ENCODE measurements at places on chromosomes 6 and 20.

- DNase-seq: no peak
Observed at GRCh38 chr6:145042559-145042958, 692.8 kb downstream of the EPM2A start.

DNA sequence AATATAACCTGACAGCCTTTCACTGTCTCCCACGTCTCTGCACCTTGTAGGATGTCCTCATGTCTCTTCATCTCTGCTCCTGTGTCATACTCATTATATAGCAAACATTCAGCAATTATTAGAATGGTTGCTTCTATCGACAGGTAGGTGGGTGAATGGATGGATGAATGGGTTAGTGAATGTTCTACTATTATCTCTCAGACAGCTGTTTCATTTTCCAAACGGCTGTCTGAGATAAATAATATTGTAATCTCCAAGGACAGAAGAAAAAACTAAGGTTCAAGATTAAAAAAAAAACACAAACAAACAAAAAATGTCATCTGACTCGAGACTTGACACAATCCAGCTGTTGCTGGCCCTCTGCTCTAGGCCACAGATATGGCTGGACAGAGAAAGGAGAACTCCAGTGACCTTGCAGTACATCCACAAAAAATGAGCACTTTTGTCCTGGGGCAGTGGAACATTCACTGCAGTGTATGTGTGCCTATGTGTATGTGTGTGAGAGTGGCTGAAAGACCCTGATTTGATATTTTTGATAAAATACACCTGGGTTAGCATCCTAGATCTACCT is 2.1 kb downstream of the HNF4A start:
- no peak for DNase-seq

DNA sequence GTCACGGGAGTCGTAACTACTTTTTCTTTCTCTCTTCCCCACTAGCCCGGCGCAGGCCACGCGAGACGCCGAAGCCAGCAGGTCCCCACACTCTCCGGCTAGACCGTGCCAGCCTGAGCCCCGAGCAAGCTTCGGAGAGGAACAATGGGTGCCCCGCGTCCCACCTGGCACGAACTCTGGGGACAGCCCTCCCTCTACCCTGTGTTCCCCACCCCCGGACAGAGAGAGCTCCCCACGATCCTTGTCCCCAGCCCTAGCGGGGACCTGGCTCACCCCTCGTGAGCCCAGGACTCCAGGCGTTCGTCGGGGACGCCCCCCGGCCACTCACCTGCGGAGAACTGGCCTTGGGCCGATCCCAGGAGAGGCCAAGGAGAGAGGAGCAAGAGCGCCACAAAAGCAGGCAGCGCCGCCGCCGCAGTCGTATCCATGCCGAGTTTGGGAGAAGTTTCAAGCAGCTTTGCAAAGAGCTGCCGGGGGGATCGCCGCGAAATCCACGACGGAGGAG is 416 bp downstream of the PTPRK start:
- DNase-seq: peak; percentile 30

DNA sequence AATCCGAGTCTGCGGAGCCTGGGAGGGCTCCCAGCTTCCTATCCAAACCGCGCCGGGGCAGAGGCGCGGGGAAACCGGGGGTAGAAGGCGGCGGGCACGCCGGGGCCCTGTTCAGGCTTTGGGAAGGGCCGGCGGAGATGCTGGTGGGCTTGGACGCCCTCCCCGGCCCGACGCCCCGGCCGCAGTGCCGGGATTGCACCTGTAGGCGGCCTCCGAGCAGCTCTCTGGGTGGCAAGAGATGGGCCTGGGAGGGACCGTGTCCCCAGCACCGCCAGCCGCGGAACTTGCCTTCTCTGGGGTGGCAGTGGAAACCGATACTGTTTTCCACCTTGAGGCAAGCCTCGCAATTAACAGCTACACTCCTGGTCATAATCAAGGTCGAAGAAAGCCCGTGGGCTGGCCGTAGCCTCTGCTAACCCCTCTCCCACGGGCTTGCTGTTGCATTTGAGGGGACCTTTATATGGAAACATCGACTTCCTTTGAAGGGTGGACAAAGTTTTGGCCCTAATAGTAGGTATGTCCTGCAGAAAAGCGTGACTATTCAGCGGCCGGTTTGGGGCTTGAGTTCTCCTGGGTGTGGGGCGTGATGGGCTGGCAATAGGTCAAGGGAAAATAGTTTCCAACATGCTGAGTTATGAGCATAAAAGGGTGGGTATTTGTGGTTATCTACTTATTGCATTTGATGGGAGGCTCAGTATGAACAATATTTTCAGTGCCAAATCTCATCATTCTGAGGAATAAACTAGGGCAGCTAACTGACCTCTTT is 1.1 kb upstream of the JAG1 start:
- DNase-seq: peak; percentile 22

DNA sequence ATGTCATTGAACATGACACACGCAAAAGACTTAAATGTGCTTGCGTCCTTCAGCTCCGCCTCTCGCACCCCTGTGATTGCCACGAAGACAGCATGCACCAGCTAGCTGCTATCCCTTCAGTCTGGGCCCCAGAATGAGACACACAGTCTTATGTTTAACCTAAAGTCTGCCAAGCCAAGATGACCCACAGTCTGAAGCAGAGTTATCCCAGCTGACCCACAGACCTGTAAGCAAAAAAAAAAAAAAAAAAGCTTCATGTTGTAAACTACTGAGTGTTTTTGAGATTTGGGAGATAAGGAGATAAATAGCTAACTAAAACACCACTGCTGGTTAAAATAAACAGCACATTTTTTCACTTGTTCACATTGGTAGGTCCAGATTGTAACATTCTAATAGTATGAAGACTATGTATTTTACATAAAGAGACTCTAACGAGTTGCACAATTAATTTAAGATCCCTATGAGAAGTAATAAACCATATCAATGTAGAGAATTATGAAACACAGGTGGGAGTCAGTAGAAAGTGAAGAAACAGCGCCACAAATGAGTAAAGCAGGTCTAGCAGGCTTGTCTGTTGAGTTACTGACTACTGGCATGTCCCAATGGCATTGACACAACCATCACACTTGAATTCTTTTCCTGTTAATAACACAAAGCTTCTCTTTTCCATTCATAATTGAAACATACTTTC is 47.4 kb upstream of the CCDC28A start:
- no peak for DNase-seq

GRCh38 chr20:41141153-41141815 is 3.9 kb downstream of the PLCG1 start:
- no peak for DNase-seq

GRCh38 chr6:32519118-32519909 is 10.8 kb downstream of the HLA-DRB5 start:
- DNase-seq: no peak

GRCh38 chr6:148311966-148312669 is 30.5 kb upstream of the SASH1 start:
- no peak for DNase-seq

GRCh38 chr20:10110151-10110550 is 75.4 kb downstream of the ANKEF1 start:
- DNase-seq: no peak

- no peak for DNase-seq
Observed at GRCh38 chr20:33656783-33657703, 5.1 kb upstream of the C20orf144 start.

GRCh38 chr6:152309006-152309405 is 328.2 kb downstream of the SYNE1 start:
- no peak for DNase-seq

GRCh38 chr6:79335133-79335674 is 100.7 kb upstream of the HMGN3 start:
- DNase-seq: no peak

DNA sequence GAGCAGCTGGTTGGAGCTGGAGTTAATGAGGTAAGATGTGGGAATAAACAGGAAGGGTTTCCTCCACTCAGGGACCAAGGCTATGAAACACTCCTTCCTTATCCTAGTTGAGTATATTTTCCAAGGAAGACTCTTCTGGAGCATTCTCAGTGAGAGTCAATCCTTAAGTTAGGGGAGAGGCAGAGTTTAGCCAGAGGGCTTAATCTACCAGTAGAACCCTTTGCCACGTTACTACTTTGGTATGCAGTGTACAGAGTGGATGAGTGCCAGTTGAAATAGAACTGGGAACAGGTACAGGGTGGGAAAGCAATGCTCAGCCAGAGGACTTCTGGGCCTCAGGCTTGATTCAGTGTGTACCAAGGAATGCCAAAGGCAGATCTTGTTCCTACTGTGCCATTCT is 114.3 kb downstream of the UBE3D start:
- DNase-seq: no peak

GRCh38 chr20:2276015-2276414 is 19.8 kb upstream of the TGM3 start:
- no peak for DNase-seq

DNA sequence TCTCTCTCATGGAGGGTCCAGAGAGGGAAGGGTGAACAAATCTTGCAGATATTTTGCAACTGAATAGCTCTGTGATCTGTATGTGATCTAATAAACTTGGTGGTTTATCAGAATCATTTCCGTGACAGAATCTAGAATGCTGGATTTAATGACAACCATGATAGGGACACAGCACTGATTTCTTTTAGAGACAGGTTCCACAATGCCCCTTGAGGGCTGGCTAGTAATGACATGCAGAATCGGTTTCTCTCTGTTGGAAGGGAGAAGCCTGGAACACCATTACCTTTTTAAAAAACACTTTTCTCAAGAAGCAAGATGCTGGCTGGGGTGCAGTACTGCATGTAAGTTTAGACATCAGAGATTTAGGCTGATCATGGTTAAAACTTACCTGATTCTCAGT is 313.4 kb downstream of the CDH26 start:
- DNase-seq: no peak

DNA sequence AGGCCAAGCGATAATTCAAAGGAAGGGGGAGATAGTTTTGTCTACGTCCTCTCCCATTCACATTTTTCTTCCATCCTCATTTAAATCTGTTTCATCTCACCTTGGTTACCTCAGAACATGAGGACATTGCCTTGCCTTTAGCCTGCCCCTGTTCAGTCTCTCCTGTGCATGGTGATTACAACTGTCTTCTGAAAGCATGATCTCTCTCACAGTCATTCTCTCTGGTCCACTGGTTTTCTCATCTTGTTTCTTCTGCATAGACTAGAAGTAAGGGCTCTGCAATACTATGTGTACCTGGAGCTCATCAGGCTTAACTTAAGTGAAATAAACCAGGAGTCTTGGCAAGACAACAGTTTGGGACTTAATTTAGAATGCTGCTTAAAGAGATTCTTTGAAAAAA is 31.4 kb downstream of the CLVS2 start:
- no peak for DNase-seq

DNA sequence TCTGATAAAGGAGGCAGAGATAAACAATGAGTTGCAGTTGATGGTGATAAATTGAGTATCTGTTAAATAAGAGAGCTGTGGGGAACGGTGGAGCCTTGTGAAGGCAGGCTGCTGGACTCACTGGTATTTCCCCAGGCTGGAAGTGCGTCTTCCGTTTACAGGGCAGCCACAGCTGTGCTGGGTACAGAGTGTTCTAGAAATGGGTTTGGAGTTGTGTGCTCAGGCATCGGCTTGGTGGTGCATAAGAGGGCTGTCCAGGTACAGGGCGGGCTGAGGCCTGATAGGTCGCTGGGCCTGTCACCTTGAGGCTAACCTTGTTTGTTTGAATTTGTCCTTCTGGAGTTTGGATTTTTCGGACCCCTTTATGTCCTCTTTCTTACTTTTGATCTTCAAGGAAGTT is 39.3 kb downstream of the ARID1B start:
- DNase-seq: no peak

DNA sequence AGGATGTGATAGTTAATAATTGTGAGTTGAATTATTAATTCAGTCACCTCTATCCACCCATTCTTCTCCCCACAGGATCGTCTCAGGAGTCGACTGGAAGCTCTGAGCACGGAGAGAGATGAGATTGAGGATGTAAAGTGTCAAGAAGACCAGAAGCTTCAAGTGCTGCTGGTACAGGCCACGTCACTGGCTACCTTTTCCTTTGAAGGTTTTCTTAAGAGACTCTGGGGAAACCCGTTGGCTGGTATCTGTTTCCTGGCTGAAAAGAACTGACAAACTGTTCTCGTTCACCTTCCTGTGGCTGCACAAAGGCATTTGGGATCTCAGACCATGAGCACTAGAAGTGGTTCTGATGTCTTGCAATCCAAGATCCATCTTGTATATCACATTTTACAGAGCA is 3.8 kb downstream of the TRIM15 start:
- no peak for DNase-seq

DNA sequence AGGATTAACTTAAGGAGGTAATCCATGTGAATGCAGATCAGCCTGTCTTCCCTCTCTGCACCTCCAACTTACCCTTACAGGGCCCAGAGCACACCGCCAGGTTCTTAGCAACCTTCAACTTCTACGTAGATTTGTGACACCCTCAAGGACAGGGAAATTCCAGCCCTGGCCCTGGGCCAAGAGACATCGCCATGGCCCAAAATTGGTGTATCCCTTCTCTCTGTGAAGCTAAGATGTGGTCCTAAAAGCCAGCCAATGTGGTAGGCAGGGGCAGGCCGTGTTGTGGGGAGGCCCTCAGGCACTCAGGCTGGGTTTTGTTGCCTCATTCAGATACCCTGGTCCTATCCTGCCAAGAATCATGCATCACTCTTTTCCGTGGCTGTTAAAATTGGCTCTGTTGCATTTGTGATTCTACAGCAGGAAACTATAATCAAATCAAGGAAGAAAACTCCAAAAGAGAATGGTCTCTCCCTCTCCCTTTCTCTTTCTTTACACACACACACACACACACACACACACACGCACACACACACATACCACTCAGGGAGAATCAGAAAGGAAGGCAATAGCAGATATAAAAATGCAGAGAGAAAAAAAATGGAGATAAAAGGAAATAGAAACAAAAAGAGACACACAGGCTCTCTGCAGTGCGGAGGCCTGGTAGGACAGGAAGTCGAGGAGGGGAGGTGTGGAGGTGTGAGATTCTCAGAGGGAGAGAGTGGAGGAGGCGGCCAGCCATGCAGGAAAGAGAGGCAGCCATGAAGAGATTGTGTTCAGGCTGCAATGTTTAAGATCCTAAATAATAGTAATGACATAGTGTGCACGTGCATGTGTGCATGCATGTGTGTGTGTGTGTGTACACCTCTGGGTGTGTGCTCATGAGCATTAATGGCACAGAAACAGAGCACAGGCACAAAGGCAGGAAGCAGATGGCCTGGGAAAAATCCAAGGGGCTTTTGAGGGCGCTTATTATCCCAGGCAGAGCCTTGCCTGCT is 201.8 kb upstream of the LRFN2 start:
- peak; percentile 9 for DNase-seq

DNA sequence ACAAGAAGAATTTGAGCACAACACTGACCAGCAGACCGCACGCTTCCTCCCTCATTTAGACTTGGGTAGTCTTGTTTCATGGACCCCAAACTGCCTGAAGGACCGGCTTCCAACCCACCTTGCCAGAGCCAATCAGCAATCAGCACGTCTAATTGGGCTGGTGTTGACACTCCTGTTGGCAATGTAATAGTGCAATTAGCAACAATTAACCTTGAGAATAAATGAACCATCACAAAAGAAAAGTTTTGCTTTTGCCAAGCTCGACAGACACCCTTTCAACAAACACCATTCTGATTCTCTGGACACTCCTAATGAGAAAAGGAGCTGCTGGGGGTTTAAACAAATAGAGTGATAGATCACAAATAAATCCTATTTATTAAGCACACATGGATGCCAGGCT is 61.0 kb downstream of the EDN3 start:
- no peak for DNase-seq

- peak; percentile 55 for DNase-seq
Observed at GRCh38 chr6:106997392-106998158, 23.0 kb upstream of the CD24 start.

Data from stimulated activated CD4-positive, alpha-beta T cell treated with anti-CD3 and anti-CD28 coated beads, Interleukin-4, amount 100 ng/mL, for 24 hours (primary cell).